ENCODE measurements at places on chromosomes 16 and 17.

DNA sequence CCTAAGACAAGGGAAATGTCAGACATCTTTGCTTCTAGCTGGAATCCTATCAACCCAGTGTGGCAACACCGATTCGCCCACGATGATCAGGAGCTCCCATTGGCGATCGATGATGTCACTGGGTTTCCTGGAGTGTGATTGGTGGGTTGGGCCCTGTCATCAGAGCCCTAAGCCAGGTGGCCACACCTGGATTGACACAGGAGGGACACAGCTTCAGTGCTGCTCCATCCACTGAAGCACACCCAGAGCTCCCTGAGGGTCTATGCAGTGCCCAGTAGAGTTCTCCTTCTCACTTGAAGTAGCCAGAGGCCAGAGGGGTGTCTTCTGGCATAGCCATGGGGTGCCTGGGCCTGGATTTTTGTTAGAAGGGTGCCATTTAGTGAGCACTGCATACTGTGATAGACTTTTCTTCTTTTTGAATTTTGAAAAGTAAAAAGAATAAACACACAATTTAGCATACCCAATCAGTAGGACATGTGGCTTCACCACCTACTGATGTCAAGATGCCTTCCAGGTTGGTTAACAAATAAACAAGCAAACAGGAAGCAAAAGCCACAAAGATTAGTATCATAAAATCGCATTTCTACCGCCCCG, 77.6 kb downstream of the CMIP start:
- no peak for DNase-seq

- no peak for DNase-seq
Observed at GRCh38 chr16:54526916-54527315, 240.3 kb upstream of the IRX3 start.

- DNase-seq, result no peak
Observed at GRCh38 chr17:57284984-57285646, 28.8 kb downstream of the MSI2 start.

DNA sequence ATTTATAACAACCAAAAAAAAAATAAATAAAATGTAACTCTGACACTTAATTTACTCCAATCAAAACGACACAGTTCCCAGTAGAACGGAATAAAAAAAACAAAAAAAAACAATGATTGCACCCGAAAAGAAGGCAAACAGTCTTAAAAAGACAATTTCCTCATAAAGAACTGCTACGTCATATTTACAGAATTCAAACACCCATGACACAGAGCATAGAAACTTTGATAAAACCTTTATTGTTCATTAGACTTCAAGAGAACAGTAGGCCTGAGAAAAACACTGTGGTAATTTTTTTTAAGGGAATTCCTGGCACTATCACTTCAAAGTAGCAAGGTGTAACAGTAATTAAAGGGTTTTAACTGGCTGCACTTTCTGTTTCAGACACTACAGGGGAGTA, 26.1 kb downstream of the FAM222B start:
- no peak for DNase-seq

DNA sequence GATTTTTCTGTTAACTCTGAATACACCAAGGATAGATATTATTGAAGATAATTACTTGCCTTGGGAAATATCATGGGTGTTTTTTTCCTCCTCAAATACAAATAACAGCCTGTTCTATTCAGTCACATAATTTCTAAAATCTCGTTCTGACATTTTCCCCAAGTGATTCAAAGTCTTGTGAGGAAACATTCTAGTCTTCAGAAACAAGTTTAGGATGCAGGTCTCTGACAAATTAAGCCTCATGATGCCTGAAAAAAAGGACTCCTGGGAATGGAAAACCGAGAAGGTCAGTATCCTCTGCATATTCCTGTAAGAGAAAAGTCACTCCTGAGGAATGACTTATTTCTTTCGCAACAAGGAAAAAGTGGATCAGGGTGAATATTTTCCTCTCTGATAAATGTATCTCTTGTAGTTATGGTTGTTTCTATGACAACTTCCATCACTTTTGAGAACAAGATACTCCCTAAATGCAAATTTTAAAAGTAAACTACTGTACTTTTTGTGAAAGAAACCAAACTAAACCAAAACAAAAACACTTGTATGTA, 384.6 kb downstream of the CNTNAP4 start:
- DNase-seq, result no peak

DNA sequence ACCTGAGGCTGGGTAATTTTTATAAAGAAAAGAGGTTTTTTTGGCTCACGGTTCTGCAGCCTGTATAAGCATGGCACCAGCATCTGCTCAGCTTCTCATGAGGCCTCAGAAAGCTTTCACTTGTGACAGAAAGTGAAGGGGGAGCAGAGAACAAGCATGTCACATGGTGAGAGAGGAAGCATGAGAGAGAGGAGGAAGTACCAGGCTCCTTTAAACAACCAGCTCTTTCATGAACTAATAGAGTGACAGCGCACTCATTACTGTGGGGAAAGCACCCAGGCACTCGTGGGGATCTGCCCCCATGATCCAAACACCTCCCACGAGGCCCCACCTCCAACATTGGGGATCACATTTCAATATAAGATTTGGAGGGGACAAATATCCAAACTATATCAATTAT, 86.8 kb downstream of the USP32 start:
- no peak for DNase-seq
